ENCODE measurements at places on chromosomes 13 and 19. TPM values are rescaled to one million over a fixed set of nuclear protein-coding genes. Genes with fewer than 3 reads are reported as not detected.

The PSG7 gene
- total RNA-seq, result not detected

The ZNF571 gene
- total RNA-seq, result 4.9 TPM

DNA sequence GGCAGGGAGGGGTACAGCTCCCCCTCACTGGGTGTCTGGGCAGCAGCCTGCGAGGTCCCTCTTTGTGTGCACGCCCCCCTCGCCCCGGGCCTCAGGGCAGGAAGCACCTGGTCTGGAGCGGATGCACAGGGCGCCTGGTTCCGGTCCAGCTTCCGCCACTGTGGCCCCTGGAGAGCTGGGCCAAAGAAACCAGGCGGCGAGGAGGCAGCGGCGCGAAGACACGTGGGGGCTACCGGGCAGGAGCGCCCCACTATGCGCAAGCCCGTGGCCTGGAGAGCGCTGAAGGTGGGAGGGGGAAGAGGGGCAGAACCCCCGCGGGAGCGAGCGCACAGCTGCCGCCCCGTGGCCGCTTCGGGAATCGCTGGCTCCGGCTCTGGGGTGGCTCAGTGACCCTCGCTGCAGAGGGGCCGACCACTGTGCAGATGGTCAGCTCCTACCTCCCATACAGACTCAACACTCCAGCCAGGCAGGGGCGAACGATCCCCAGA lies 1.7 kb upstream of the LYL1 start:
- no peak for DNase-seq

The SIGLEC5 gene
- not detected for total RNA-seq

GRCh38 chr13:44052780-44053184 lies 173.1 kb downstream of the LACC1 start:
- no peak for DNase-seq

GRCh38 chr19:2363419-2363818 lies 3.4 kb downstream of the TMPRSS9 start:
- no peak for DNase-seq

- DNase-seq, result no peak
Observed at GRCh38 chr19:7655581-7655980, 13.3 kb upstream of the RETN start.
